ENCODE measurements at places on chromosomes 12 and 14. TPM values are rescaled to one million over a fixed set of nuclear protein-coding genes. Genes with fewer than 3 reads are reported as not detected.

The SERPINA3 gene
- total RNA-seq = 1.2 TPM

The SDSL gene
- 6.2 TPM for total RNA-seq

The LRRC10 gene
- not detected for total RNA-seq

The ACOT4 gene
- total RNA-seq = 1.4 TPM

The ALX1 gene
- 1.9 TPM for total RNA-seq

The GSKIP gene
- total RNA-seq = 15.6 TPM

The FIGNL2 gene
- 0.08 TPM for total RNA-seq

The NFE2 gene
- 0.30 TPM for total RNA-seq

The MYBPC1 gene
- not detected for total RNA-seq

The TRHDE gene
- 0.21 TPM for total RNA-seq

The DCAF4 gene
- total RNA-seq = 17.5 TPM

DNA sequence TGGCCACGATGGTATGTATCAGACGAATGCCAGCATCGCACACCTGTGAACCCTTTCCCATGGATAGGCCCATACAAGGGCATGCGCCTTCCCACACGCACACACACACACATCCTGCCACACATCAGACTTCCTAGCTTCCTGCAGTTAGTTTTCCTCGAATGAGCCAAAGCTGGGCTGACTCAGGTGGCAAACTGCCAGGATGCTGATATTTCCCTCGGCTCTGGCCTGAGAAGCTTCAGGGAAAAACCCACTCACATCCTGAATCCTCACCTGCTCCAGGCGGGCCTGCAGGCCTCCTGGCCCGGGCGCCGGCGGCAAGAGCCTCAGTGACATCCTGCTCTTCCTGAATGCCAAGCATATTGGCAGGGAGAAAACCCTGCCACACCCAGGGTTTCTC lies 22.4 kb downstream of the CALM1 start:
- DNase-seq = no peak

GRCh38 chr12:117002051-117002817 lies 91.5 kb downstream of the FBXW8 start:
- no peak for DNase-seq

GRCh38 chr12:109879351-109880042 lies 844 bp downstream of the GLTP start:
- DNase-seq = no peak

GRCh38 chr12:25979563-25979962 lies 21.1 kb downstream of the RASSF8 start:
- DNase-seq = no peak

GRCh38 chr12:11896417-11896929 lies 174.3 kb upstream of the BCL2L14 start:
- DNase-seq = no peak

DNA sequence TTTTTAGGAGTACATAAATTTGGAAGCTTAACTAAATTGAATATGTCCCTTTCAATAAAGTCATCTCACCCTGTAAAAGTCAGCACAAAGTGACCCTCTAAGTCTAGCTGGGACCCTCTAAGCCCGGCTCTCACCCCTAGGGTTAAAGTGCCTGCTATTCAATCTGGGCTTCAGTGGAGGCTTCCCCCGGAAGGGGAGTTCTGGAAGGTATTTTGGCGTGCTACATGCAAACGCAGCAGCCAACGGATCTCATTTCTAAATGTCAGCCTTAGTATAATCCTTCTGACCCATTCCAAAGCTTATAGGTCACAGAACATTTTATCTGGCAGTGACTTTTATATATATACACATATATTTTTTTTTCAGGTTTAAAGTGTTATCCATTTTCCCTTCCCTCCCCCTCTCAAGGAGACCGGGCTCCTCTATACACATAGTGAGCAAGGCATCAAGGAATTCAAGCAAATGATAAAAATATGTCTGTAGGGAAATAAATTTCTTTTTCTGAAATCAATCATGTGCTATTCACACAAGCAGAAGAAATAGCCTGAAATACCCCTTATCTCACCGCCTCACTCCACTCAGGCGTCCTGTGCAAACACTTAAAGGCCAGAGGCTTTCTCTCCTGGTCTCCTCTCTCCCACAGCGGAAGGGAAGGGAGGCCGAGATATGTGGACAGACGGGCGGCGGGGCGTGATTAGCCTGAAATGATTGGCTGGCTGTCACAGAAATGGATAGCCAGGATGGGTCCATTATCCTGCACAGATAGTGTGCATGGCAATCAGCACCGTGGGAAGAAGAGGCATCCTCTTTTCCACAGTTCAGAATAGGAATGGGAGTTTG lies 301.7 kb downstream of the GALC start:
- no peak for DNase-seq

GRCh38 chr14:76603713-76604112 lies 157.6 kb upstream of the VASH1 start:
- no peak for DNase-seq

DNA sequence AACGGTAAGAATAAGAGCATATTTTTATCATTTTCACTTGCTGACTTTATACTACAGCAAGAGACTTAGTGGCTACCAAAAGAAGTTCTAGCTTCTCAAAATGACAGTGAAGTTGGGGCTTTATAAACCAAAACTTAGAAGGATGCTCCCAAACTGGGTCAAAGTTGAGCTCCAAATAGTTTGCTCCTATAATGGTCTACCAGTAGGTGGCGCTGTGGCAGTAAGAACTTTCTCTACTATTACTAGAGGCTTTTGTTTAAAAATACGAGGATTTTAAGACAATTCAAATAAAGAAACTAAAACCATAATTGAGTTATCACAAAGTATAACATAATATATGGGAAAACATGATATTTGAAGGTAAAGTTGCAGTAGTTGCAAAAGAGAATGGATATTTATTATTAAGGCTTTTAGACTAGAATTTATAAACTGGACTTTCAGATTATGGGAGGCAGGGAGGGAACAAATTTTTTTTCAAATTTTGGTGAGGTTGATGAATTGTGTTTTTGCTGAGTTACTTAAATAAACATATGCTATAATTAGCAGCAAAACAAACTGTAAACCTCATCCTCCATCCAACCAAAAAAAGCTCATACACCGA lies 75.0 kb downstream of the TGFB3 start:
- no peak for DNase-seq

DNA sequence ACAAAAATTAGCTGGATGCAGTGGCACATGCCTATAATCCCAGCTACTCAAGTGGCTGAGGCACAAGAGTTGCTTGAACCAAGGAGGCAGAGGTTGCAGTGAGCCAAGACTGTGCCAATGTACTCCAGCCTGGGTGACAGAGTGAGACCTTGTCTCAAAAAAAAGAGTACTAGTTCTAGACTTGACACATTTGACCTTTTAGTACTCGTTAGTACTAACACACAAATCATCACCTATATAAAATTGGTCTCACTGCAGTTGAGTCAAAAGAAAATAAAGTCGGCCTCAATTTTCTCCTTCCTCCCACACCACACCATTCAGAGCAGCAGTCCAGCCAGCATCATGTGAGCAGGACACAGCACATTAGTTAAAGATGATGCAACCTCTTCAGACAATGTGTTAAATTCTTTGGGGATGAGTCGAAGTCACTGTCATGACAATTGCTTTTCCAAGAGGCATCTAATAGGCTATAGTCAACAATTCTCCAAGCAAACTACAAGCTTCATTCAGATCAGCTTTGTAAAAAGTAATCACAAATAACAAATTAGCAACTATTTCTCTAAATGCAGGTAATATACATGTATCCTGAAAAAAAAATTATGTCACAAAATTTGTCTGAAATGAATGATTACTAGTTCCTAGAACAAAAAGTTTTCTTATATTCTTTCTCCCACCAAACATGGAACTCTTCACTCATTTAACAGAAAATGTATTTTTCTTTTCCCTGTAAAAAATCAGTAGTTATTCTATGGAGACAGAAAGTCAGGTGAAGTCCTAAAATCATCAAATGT lies 55.6 kb downstream of the CLIP1 start:
- DNase-seq = no peak

- no peak for DNase-seq
Measured at GRCh38 chr14:61780125-61780524, 17.9 kb downstream of the SNAPC1 start.

DNA sequence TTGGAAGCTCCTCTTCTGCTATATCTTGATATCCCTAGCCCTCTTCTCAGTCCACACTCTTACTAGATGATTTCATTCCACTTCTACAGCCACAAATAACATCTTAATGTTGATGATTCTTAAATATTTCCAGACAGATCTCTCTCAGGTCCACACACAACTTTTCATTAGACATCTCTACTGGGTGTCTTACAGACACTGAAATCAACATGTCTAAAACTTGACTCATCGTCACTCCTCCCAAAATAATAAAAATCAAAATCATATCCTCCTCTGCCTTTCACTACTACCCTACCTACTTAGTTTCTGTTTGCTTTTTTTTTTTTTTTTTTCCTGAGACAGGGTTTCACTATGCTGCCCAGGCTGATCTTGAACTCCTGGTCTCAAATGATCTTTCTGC lies 11.9 kb downstream of the PRDM4 start:
- no peak for DNase-seq

DNA sequence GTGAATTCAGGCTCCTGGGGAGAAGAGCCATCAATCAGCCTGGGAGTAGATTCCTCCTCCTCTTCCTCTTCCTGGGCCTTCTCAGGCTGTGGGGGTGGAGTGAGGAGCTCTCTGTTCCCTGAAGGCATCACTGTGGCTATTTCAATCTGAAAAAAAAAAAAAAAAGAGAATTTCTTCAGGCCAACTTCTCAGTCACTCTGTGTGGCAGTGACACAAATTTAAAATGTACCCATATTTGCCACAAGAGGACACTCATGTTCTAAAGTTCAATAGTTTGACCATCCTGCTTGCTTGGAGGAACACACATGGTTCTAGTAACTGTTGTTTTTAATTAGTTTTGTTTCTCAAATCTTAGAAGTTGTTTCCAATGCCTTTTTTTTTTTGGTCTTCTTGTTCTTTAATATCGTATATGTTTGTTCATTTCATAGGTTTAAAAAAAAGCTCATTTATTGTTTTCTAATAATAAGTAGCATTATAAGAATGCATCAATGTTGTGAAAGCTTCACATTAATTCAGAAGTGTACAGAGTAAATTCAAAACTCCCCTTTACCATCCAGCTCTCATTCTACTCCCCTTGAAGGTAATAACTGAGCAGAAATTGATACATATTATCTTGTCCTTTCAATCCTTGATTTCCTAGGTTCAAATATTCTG lies 23.3 kb upstream of the CCER1 start:
- DNase-seq = no peak

- DNase-seq = peak; percentile 46
Measured at GRCh38 chr12:51160814-51161459, 12.0 kb downstream of the TFCP2 start.

DNA sequence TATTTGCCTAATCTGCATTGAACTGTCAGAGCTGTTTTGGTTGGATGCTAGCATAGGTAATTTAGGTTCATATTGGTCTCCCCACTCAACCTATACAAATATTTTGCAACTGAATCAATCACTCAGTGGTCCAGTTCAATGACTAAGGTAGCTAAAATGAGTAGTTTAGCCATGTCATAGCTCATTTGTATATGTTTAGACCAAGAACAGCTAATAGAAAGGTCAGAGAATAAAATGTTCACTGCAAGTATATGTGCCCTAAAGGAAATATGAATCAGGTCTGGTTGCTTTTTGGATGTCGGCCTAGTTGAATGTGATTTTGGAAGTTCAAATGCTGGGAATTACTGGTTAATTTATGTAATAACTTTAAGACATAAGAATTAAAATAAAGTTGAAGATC lies 883.9 kb downstream of the LRFN5 start:
- DNase-seq = no peak

- DNase-seq = no peak
Measured at GRCh38 chr12:63052696-63053095, 98.3 kb downstream of the AVPR1A start.

GRCh38 chr12:1318327-1319031 lies 275.9 kb downstream of the FBXL14 start:
- DNase-seq = no peak

DNA sequence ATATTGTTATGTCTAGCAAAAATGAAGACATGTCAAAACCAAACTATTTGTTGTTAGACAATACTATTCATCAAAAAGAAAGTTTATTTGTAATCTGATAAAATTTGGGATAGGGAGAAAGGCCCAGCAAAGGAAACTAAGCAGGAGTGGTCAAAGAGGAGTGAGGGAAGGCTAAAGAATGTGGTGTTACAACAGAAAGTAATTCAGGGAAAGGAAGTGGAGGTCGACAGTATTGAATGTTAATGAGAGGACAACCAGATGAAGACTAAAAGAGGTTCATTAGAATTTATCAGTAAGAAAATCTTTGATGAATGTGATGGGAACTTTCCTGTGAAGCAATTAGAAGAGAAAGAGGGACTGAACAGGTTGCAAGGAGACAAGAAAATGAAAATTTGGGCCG lies 33.9 kb downstream of the PLCZ1 start:
- no peak for DNase-seq

DNA sequence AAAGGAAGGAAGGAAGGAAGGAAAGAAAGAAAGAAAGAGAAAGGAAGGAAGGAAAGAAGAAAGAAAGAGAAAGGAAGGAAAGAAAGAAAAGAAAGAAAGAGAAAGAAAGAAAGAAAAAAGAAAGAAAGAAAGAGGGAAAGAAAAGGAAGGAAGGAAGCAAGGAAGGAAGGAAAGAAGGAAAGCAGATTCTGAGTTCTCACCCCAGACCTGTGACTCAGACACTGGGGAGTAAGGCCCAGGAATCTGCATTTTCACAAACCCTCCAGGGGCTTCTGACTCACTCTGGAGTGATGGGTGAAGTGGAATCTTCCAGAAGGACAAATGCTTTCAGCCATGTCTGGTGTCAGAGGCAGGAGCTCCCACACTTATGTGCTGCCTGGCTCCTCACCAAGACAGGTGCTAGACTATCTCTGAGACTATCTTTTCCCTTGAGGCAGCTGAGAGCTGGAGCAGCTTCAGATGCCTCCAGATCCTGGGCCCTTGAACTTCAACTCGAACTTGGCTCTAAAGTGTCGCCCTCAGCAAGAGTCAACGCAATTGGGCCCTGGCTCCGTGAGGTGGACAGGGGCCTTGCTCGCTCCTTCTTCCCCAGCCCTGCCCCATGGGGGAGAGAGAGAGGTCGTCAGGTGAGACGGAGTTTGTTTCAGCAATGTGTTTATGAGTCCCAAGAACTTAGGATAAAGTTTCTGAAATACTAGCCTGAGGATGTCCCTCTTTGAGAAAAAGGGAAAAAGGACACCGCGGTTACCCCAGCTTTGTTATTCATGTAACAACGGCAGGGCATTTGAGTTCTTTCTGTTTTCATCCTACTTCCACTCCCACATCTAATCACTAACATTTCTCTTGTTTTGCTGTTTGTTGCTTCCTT lies 19.8 kb upstream of the SCARB1 start:
- no peak for DNase-seq

- peak; percentile 36 for DNase-seq
Measured at GRCh38 chr14:96126339-96126782, 78.3 kb upstream of the BDKRB2 start.

DNA sequence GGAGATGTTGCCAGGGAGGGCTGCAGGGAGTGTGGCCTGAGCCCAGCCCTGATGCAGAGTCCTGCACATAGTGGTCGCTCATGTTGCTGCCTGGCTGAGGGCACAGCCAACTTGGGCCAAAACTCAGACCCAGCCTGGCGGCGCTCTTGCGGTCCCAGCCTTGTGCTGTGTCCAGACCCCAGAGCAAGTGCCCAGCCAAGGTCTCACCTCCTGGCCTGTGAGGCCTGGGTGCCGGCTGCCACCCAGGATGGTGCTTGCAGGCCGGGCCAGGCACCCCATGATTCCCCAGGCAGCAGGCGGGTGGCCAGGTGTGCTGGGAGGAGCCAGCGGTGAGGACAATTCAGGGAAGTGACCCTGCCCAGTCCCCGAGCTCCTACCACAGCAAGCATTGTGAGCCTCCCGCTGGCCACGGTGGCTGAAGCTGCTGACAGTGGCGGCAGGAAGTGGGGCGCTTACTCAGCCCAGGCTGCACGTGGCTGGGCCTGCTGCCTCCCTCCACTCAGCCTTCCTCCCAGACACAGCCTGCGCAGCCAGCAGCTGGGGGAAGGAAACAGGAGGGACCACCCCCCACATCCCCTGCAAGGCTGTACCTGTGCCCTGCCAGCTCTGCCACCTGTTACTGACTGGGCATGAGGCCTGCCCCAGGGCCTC lies 17.7 kb upstream of the PGF start:
- DNase-seq = no peak
